Calu3 (cell line): ENCODE measurements at places on chromosomes 4 and X. TPM values are rescaled to one million over a fixed set of nuclear protein-coding genes. Genes with fewer than 3 reads are reported as not detected.

Gene TMSB15C
- 4.0 and 4.7 TPM in 2 replicates for total RNA-seq

Gene ETDA
- total RNA-seq = not detected in 2 replicates

Gene JAKMIP1
- total RNA-seq = not detected in 2 replicates

Gene NOCT
- 11.4 and 17.3 TPM in 2 replicates for total RNA-seq

Gene TMEM47
- total RNA-seq = 80.9 and 99.6 TPM in 2 replicates

Gene GUCY1A1
- 19.0 and 23.6 TPM in 2 replicates for total RNA-seq

Gene SATL1
- total RNA-seq = 0.10 TPM in 1 of 2 replicates, not detected in the other

Gene KDM6A
- 40.4 and 42.8 TPM in 2 replicates for total RNA-seq

Gene MAGEA9B
- not detected in 2 replicates for total RNA-seq

Gene ALAS2
- not detected in 2 replicates for total RNA-seq

Gene NLGN4X
- total RNA-seq = not detected in 2 replicates

Gene PORCN
- 15.6 and 19.3 TPM in 2 replicates for total RNA-seq

Gene INTU
- total RNA-seq = 4.6 and 4.8 TPM in 2 replicates

Gene LPAR4
- not detected in 2 replicates for total RNA-seq

Gene NXF2B
- total RNA-seq = not detected in 2 replicates

Gene MTNR1A
- total RNA-seq = 1.6 and 2.9 TPM in 2 replicates
